C1 segment of cervical spinal cord (tissue), 14 donors: ENCODE measurements at places on chromosomes 4 and X.

GRCh38 chr4:13905543-13905942 lies 278.0 kb upstream of the BOD1L1 start:
- DNase-seq, result no peak

GRCh38 chrX:49243166-49243565 lies 7.9 kb downstream of the CCDC22 start:
- no peak for DNase-seq

DNA sequence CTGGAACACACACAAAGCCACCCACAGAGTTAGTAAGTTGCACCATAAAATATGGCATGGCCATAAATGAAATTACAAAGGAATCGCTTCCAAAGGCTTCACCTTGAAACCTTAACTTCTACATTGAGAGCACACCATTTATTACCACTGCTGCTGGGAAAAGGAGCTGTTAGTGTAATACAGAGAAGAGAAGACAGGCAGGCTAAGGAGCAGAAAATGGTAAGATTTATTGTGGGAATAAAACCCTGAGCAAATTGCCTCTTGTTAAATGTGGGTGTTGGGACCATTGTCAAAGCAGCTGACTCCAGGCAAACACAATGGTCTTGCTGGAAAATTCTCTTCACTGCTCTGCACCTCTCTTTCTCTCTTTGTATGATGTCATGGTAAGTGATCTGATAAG lies 79.2 kb upstream of the NHS start:
- DNase-seq, result no peak

- DNase-seq, result no peak
These were observed 30.1 kb upstream of the SPARCL1 start for GRCh38 chr4:87559090-87559837.

GRCh38 chr4:82825425-82825824 lies 26.8 kb upstream of the SCD5 start:
- DNase-seq, result no peak

GRCh38 chr4:87540146-87541058 lies 11.2 kb upstream of the SPARCL1 start:
- peak; percentile 10 for DNase-seq

- no peak for DNase-seq
These were observed 286.9 kb downstream of the BCOR start for GRCh38 chrX:39810901-39811300.

- no peak for DNase-seq
These were observed 7.9 kb upstream of the CPLX1 start for GRCh38 chr4:833731-834367.

DNA sequence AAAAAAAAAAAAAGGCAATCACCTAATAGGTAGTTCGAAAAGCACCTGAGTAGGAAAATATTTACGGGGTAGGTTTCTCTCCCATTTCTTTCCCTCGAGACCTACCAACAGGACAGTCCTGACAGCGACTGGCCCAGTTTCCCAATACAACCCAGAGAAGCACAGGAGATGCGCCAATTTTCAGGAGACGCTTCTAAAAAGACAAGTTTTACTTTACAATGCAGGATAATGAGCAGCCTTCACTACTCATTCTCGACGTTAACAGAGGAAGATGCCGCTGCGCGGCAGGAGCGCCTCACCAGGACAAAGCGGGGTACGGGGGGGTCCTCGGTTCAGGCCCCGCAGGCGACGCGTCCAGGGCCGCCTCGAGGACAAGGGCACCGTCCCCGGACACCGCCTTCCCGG lies 708 bp downstream of the BCLAF3 start:
- no peak for DNase-seq

- no peak for DNase-seq
These were observed 75.0 kb downstream of the ANAPC4 start for GRCh38 chr4:25452081-25452480.

DNA sequence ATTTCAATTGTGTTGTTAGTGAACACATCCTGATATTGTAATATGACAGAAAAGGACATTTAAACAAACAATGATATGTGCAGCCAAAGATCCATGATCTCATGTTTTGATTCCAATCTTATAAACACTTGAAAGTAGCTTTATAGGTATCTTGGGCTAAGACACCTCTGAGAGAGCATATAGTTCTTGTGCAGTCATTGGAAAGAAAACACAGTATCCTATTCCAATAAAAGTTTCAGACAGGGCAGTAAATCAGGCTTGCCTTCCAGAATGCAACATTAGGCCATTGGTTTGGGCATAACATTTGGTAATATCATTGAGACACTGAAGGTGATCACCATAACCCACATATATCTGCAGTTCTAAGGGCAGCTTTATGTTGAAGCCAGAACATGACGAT lies 188.3 kb upstream of the HCCS start:
- no peak for DNase-seq
